ENCODE measurements at places on chromosomes 1 and 21.

- DNase-seq = no peak
These were observed 268.0 kb downstream of the TGFB2 start for GRCh38 chr1:218613105-218613504.

DNA sequence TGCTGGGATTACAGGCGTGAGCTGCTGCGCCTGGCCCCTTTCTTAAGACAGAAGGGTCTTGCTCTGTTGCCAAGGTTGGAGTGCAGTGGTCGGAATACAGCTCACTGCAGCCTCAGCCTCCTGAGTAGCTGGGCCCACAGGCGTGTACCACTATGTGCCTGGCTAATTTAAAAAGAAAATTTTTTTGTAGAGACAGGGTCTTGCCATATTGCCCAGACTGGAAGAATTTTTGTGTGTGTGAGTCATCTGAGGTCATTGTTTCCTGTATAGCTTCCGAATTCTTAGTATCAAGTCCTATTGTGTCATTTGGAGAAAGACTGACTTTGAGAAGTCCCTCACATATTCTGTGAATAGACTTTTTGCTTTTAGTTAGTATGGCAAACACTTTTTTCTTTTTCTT, 4.7 kb downstream of the SZRD1 start:
- no peak for DNase-seq

DNA sequence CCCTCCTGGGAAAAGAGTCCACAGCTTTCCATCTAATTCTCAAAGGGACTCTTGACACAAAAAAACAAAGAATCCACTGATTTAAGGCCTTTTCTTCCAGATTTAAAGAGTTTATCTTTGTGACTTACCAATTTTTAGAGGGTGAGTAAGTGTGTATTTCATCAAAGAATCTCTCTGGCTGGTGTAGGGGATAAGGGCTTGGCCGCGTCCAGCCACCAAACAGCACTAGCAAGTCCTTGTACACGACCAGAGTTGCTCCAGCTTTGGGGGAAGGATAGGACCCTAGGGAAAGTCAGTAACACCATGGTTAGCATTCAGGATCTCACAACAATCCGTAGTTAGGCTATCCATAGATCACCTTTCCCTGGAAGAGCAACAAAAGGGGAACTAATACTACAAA, 19.5 kb upstream of the CPLANE2 start:
- no peak for DNase-seq

DNA sequence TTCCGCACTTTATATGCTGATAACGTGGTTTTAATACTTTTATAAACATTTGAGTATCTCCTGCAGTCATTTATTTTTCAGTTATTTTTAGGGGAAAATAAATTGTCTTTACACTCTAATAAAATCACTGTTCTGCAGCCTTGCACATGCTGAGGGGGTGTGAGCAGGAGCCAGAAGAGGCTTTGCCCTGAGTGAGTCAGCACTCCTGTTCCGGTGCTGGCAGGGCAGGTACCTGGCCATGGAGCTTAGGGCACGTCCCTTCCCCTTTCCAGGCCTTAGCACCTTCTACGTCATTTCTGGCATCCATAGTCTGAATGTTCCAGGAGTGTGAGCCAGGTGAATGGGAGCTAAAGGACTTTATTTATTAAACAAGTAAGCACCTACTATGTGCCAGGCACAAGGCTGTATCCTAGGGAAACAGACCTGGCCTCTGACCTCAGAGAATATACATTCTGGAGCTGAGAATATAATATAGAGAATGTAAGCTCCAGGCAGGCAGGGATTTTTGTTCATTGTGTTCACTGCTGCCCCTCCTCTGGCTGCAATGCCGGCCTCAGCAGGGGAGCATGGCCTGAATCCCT, 402.9 kb downstream of the PTPRU start:
- DNase-seq = no peak
